Upper lobe of right lung (tissue), 1 donor: ENCODE measurements at places on chromosomes 5 and 9. TPM values are rescaled to one million over a fixed set of nuclear protein-coding genes. Genes with fewer than 3 reads are reported as not detected.

Gene FSTL4
- 0.67 TPM for total RNA-seq

Gene FAT2
- total RNA-seq: 0.41 TPM

GRCh38 chr5:88113429-88113828, 155.2 kb downstream of the TMEM161B start:
- no peak for DNase-seq

- DNase-seq: no peak
These were observed 668 bp downstream of the ETF1 start for GRCh38 chr5:138542180-138542955.

GRCh38 chr9:108161503-108161902, 671.9 kb upstream of the KLF4 start:
- no peak for DNase-seq
